ENCODE measurements at places on chromosomes 5 and 9.

GRCh38 chr9:37540634-37541033 lies 35.5 kb downstream of the FBXO10 start:
- no peak for DNase-seq

- DNase-seq = no peak
Measured at GRCh38 chr9:21974722-21975409, 19.3 kb downstream of the CDKN2A start.

DNA sequence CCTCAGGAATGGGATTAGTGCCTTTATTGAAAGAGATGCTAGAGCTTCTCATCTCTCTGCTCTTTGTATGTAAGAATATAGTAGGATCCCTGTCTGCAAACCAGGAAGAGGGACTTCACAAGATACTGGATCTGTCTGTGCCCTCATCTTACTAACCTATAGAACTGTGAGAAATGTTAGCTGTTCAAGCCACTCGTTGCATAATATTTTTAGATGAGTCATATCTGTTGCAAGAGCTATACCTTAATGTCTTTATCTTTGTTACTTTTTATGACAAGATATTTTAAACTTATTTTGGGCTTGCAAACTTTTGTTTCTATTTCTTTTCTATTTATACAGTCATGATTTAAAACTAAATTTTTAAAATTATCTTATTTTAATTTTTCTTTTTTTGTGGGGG lies 1296.8 kb upstream of the CDH6 start:
- no peak for DNase-seq

DNA sequence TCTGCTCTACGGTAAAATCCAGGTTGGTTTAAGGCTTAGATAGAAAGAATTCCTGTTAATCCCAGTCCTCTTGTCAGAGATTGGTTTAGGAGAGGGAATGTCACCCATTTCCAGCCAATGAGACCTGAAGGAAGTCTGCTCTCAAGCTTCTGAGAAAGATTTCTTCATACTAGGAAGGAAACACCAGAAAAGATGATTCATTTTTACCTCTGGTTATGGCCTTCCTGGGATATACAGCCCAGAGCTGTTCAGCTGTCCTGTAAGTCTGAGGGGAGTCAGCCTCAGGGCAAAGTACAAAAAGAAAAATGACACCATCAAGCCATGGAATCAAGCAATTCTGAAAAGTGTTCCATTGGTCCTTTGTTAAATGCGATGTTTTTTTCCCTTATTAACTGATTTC lies 18.6 kb upstream of the CFAP95 start:
- DNase-seq = no peak

DNA sequence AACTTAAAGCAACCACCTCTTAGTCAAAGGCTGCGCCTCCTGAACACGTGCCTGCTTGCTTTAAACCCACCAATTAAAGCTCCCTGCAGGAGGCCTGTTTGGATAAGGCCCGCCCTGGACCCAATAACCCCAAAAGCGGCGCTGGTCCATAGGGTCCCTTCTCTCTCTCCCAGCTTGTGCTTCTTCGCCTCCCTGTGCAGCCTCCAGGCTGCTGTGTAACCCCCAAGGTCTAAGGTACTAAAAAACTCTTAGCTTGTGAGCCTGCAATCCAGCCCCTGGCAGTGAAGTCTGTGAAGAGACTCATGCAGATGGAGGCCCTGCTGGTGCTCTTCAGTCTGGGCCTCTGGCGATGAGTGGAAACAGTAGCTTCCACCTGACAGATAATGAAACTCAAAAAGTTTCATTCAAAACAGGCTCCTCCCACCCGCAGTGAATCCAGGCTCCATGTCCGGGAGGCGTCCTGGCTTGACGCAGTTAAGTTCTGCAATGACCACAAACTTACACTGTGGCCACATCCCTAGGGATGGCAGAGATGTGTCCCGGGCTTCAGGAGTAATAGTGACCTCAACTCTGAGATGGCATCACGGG lies 97.3 kb downstream of the PRRT1B start:
- DNase-seq = no peak

DNA sequence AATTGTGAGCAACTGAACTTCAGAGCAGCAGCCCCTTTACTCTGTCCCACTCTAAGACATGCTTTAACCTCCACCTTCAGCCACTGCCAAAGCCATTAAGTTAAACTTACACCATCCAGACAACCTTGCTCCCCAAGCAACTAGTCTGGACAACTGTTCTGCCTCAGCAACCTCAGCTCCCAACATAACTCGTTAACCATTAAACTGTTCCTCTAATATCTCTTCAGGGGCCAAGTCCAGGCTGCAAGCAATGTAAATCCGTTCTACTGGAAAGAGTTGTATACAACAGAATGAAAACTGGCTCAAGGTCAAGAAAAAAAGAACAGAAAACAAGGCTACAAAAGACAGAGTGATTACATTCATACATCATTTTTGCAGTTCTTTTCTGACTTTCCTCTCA lies 131.7 kb upstream of the TARS1 start:
- no peak for DNase-seq

GRCh38 chr5:154320224-154321089 lies 125.3 kb upstream of the SAP30L start:
- no peak for DNase-seq
